ENCODE measurements at places on chromosomes 12 and 14.

GRCh38 chr14:55789406-55789805, 209.4 kb downstream of the KTN1 start:
- DNase-seq, result no peak

DNA sequence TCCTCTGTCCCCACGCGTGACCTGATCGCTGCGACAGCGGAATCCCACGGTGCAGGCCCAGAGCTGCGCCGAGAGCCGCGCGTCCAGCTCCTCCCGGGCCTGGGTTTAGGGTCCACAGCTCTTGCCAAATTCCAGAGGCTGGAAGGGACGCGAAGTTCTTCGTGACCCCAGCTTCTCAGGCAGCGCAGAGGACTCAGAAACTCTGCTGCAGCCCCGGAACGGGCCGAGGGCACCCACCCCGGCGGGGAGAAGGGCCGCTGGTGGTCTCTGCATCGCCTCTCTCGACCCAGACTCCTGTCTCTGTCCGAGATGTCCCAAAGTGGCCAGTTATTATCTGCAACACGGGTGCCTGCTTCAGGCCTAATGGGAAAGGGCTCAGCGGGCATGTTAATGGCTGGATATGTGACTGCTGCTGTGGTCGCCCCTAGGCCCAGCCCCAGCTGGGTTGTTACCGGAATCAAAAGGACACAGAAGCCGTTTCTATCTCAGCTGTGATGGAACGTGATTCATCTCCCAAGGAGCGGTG, 236.4 kb downstream of the VRK1 start:
- no peak for DNase-seq

- DNase-seq, result no peak
Observed at GRCh38 chr12:112514926-112515642, 96.3 kb downstream of the PTPN11 start.

DNA sequence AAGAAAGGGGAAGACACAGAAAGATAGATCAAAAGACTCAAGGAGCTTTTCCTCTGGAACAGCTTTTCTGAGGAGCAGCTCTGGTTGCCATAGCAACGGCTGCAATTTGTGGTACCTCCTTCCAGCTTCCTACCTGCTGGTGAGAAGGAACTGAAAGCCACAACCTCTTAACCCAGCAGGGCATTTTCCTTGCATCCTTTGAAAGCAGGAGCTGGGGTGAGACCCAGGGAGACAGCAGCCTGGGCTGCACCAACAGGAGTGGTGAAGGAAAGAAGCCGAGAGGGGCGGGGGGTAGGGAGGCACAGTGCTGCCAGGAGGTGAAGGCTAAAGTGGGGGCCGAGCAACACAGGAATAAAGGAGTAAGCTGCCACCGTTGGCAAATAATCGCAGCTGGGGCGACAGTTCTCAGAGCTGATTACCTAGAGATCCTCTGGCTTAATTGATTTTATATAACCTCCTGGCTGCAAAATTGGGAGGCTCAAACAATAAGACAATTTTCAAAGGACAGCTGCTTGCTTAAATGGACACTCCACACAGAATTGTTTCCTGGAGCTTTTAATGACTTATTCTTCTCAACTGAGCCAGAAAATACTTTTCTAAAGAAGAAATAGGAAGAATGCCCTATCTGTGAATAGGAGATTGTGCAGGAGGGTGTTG, 129.4 kb downstream of the RPAP3 start:
- DNase-seq, result no peak

- DNase-seq, result no peak
Observed at GRCh38 chr12:47231456-47231855, 151.7 kb upstream of the AMIGO2 start.

GRCh38 chr12:97680751-97681150, 218.1 kb downstream of the RMST start:
- no peak for DNase-seq

GRCh38 chr12:20704860-20705259, 9.7 kb downstream of the SLCO1C1 start:
- DNase-seq, result no peak

- DNase-seq, result no peak
Observed at GRCh38 chr12:11855983-11856374, 206.5 kb downstream of the ETV6 start.

DNA sequence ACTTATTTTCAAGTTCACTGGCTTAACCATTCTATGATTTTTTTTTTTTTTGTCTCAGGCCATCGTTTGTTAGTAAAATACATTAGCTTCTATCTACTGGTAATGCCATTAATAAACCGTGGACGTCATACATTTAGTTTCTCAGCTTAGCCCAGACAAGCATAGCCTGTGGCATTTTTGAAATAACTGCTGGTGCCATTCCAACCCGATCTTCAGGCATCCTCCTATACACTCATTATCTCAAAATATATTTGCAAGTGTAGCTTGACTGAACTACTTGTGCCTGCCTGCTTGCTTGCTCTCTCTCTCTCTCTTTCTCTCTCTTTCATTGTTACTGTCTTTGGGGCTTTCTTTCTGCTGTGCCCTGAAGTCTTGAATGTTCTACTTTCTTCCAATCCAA, 12.7 kb upstream of the MBIP start:
- DNase-seq, result no peak

DNA sequence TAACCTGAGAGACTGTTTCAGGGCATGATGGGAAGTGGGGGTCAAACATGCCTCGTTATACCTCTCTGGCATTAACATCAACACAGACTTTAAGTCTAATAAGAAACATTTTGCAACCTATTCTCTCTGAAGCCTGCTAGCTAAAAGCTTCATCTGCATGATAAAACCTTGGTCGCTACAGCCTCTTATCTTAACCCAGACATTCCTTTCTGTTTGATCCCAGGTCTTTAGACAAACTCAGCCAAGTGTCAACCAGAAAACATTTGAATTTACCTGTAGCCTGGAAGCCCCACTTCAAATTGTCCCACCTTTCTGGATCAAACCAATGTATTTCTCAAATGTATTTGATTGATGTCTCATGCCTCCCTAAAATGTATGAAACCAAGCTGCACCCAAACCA, 9.1 kb downstream of the PPP2R3C start:
- DNase-seq, result no peak

DNA sequence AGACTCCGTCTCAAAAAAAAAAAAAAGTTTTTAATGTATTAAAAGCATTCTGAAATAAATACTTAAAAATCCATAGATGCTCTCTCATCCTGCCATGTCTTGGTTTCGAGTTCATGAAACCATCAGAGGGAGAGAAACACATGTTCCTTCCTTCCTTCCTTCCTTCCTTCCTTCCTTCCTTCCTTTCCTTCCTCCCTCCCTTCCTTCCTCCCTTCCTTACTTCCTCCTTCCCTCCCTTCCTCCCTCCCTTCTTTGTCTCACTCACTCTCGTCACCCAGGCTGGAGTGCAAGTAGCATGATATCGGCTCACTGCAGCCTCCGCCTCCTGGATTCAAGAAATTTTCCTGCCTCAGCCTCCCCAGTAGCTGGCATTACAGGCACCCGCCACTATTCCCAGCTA, 60.4 kb upstream of the DUSP6 start:
- no peak for DNase-seq

DNA sequence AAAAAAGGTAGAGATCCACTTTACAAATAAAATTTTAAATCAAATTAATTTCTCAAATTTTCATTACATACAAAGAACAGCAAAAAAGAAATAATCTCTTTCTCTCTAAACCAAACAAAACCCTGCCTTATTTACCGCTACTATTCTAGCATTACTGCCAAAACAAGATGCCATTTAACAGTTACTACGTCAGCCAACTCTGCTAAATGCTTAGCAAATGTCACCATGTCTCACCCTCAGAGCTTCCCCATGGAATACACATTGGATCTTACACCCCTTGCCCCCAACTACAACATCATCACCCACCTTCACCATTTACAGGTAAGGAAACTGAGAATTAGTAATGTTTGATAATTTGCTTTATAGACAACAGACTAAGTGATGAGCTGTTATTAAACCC, 23.0 kb upstream of the NR2C1 start:
- no peak for DNase-seq

GRCh38 chr14:72609205-72609916, 284.5 kb downstream of the DPF3 start:
- no peak for DNase-seq

DNA sequence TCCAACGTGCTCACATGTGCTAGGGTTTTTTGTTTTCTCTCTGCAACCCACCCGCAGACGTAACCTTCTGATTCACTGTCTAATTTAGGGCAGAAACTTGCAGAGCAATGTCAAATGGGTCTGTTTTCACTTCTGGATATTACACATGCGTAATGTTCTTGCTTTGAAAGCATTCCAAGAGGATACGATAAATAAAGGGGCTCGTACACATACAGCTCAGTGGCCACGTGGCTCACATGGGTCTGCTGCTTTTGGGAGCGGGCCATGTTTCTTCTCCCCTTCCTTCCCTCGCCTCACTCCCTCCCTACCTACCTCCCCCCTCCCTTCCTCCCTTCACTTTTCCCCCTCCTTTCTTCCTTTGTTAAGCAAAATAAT, 23.4 kb downstream of the CACNA1C start:
- DNase-seq, result no peak

- no peak for DNase-seq
Observed at GRCh38 chr12:91274916-91275315, 92.3 kb upstream of the DCN start.

GRCh38 chr12:70598467-70599193, 38.6 kb downstream of the PTPRB start:
- DNase-seq, result no peak

- DNase-seq, result peak; percentile 55
Observed at GRCh38 chr14:20690848-20691640, 2.5 kb downstream of the ANG start.

DNA sequence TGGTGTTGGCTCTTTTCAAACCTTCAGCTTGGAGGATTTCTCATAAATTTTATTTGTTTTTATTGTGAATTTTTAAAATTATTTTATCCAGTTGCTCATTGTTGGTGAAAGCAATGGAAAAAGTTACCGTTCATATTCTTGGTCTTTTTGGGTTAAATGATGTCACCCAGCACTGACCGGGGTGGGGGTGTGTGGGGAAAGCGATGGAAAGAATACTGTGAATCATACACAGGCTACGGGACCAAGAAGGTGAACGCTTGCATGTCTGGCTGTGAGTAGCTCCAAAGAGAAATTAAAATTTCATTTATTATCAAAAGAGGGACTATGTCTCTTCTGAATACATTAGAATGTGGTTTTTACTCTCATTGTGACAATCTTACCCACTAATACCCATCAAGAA, 430.1 kb downstream of the AEBP2 start:
- DNase-seq, result peak; percentile 8

All from stimulated activated CD4-positive, alpha-beta T cell treated with anti-CD3 and anti-CD28 coated beads, Interleukin-4, amount 100 ng/mL, for 24 hours (primary cell).